ENCODE measurements at places on chromosomes 2 and 18. TPM values are rescaled to one million over a fixed set of nuclear protein-coding genes. Genes with fewer than 3 reads are reported as not detected.
A peak's percentile ranks its signal among the peaks of the same experiment; 100 is the strongest.

CCDC74B gene
- 3.8 TPM for total RNA-seq

CYP26B1 gene
- 51.6 TPM for total RNA-seq

BCL2 gene
- total RNA-seq: 12.8 TPM

SOWAHC gene
- 82.3 TPM for total RNA-seq

TDRD15 gene
- total RNA-seq: not detected

ZNF804A gene
- total RNA-seq: not detected

- DNase-seq: no peak
Observed at GRCh38 chr18:44599412-44599811, 81.3 kb upstream of the SETBP1 start.

DNA sequence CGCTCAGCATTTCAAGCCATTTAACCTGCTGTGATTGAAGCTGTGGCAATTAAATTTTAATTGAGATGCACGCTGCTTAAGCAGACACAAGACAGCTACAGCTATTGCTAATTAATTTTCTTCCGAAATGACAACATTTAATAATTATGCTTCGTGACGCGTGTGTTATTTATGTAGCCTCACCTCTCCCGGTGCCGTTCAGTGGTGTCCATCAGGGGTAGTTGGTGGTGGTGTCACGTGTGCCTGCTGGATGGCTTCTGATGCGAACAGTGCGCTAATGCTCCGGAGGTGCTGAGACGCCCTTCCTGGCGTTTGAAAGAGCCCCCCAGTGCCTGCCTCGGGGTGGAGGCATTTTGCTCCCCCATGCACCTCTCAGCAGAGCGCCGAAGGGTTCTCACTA, 39.5 kb downstream of the GLI2 start:
- no peak for DNase-seq

DNA sequence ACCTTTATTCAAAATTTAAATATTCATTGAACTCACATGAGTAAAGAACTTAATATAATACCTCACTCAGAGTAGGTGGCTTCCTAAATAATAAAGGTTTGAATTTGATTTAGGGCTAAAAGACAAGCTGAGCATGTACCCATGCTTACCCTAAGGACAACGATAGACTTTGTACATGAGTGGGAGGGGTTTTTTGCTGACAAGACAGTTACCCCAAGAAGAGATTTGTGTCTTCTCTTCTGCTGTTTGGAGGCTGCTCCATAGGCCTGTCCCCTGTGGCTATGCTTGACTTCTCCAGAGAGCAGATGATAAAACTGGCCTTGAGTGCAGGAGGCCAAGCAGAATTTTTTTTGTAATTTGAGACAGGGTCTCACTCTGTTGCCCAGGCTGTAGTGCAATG, 383.9 kb downstream of the TMEM182 start:
- no peak for DNase-seq

- DNase-seq: no peak
Observed at GRCh38 chr2:95042472-95043271, 17.2 kb downstream of the MAL start.

DNA sequence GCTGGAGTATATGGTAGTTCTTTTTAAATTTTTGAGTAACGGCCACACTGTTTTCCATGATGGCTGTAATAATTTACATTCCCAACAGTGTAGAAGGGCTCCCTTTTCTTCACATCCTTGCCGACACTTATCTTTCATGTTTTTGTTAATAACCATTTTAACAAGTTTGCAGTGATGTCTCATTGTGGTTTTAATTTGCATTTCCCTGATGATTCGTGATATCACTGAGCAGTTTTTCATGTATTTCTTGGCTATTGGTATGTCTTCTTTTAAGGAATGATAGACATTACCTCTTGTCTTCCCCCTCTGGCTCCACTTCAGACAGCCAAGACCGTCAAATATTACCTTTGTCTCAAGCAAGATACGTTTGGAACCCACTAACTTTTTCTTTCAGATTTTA, 371.1 kb upstream of the NRP2 start:
- no peak for DNase-seq

DNA sequence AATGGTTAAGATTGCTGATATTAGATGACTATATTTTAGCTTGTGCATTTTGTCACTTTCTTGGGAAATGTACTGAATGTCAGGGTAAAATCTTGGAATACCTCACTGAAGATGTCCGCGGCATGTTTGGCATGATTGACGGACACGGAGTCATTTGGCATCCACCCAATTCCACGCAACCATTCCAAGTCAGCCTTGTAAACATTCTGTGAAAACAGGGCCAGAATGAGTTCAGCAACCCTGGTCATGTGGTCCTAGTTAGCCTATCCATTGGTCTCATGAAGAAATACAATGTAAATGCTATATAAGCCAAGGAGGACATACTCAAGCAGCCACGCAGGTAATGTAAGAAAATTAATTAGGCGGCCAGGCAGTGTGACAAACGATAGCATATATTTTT, 159.5 kb downstream of the RIF1 start:
- peak; percentile 36 for DNase-seq

DNA sequence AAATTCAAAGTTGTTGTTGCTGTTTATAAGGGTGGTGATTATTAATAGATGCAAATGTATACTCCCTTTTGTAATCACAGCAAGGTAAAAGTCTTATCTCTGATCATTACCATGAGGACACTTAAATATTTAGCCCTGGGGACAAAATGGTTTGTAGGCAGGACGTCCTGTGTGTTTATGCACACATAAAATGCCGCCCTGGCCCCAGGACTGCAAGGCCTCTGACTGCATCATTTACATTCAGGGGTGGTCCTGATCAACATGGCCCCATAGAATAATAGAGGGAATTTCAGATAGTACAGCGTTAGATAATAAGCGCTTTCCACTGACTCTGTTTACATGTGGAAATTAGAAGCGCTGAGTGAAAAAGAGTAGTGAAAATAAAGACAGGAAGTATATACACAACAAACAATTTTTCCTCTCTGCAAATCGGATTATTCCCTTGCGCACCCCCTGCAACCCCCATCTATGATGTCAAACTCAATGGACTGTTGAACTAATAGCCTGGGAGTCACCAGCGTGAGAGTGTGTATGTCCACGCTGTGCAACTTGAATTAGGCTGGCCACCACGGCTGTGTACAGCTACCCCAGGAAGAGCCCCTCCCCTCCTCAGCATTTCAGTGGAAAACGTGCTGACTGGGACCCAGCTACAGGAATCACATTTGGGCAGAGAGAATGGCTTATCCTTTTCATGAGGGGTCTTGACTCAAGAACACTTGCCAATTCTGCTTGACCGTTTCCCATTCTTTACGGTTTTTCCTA, 291.5 kb downstream of the SOX11 start:
- no peak for DNase-seq

GRCh38 chr2:24517247-24517646, 26.2 kb downstream of the NCOA1 start:
- DNase-seq: no peak

DNA sequence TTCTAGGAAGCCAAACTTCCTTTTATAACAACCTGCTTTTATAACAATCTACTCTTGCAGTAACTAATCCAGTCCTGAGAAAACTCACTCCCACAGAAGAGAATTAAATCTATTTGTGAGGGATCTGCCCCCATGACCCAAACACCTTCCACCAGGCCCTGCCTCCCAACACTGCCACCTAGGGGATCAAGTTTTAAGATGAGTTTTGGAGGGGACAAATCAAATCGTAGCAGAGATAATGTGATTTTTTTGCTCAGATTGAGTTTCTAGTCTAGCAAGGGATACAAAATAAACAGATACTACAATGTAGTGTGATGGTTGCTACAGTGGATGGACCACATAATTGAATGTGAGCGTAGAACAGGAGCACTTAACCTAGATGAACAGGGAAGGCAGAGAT, 52.2 kb downstream of the NCOA1 start:
- no peak for DNase-seq
